ENCODE measurements at places on chromosomes 3 and 15.

- DNase-seq = no peak
Measured at GRCh38 chr3:99111235-99111634, 209.7 kb upstream of the DCBLD2 start.

DNA sequence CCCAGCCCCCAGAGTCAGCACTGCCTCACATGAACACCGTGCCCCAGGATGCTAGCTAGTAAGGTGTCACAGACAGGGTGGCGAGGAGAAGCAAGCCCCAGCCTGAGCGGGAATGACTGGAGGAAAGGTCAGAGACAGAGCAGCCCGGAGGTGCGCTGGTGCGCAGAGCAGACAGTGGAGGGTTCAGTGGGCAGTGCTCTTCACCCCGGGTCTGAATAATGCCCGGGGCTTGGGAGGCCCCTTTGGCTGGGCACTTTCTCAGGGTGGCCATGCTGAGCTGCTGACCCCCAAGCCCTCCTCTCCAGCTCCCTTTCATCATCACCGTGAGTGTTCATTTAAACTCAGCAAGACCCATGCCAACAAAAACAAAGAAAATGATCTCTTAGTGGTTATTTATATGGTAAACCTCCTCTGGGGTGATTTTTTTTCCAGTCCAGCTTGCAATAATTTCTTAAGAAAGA is 110.8 kb downstream of the VGLL4 start:
- DNase-seq = no peak

DNA sequence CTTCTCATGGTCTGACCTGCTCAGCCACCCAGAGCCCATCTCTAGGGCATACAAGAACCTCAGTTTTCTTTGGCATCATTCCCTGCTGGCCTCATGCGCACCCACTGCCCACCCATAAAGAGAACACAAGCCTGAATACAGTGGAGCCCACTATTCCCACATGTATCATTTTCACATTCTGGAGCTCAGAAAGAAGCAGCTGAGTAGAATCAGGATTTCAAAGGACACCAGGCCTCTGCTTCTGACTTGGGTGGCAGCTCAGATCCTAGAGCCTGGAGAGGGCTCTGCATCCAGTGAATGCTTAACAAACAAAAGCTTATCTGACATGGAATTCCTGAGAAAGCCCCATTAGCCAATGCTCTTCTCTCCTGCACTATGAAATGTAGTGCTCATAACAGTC is 34.7 kb downstream of the RBP2 start:
- no peak for DNase-seq

- no peak for DNase-seq
Measured at GRCh38 chr3:114624047-114624445, 330.2 kb downstream of the TIGIT start.

GRCh38 chr15:64623347-64623996 is 151.9 kb downstream of the RBPMS2 start:
- DNase-seq = no peak

- peak; percentile 87 for DNase-seq
Measured at GRCh38 chr3:72102112-72102616, 317.2 kb upstream of the PROK2 start.

DNA sequence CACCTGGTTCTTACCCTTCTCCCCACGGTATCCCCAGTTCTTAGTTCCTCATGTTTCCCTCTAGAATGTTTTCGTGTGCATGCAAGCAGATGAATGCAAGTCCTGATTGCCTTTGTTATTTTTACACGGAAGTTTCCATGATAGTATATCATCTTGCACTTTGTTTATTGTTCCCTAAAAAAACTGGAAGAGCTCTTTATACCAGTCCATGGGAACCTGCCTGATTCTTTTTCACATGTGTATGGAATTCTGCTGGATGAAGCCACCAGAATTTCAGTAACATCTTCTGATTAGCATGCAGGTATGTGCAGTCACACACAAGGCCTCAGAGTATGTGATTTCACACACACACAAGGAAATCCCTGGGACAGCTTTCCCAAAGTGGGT is 16.0 kb upstream of the LRRK1 start:
- no peak for DNase-seq

- no peak for DNase-seq
Measured at GRCh38 chr3:50371133-50371685, 11.9 kb upstream of the TMEM115 start.

- DNase-seq = peak; percentile 58
Measured at GRCh38 chr3:149969940-149970715, 567 bp downstream of the PFN2 start.

DNA sequence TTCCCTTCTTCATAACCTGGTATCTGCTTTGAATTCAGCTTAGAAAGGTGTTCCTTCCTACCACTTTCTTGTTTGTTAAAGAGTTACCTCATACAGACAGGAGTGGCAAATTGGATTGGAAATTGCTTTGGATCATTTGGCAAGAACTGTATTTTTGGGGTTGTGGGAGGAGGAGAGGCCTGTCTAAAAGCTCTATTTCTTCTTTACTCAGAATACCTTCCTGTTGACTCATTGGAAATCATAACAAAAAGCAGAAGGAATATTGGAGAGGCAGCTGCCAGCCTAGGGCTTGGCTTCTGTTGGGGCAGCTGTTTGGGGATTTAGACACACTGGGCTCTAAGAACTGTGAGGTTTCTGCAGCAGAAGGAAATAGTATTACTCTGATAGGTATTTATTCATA is 14.2 kb downstream of the IQGAP1 start:
- DNase-seq = peak; percentile 82

DNA sequence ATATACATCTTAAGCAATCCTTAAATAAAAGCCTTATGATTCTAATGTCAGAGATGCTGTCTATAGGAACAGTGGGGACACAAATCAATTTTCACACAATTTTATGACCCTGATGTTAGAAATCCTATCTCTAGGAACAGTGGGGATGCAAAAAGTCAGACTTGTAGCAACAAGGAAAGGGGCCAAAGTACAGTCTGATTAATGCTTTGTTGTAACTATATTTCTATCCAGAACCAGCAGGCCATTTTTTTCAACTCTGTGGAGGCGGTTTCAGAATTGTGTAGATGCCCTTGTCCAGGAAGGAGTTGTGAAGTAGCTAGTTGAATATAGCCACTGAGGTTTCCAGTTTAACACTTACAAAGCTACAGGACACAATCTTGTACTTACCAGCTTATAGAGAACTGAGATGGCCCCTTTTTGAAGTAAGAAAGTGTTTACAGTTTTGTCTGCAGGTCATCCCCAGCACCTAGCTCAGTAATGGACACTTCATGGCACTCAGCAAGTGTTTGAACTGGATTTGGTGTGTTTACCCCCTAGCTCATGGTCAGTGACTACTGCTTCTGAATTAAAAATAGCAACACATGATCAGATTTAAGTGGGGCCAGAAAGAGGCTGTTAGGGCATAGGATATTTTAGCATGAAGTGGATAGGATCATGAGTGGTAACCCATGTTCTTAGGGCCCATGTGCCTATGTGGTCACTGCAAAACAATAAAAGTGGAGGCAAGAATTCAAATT is 54.3 kb downstream of the RAB7A start:
- no peak for DNase-seq

GRCh38 chr3:8743911-8744310 is 10.3 kb downstream of the CAV3 start:
- DNase-seq = no peak

- DNase-seq = peak; percentile 61
Measured at GRCh38 chr3:132180337-132180791, 136.8 kb upstream of the ACP3 start.

GRCh38 chr3:95343228-95343627 is 1280.4 kb downstream of the NSUN3 start:
- no peak for DNase-seq

Data from suppressor macrophage treated with lipopolysaccharide for 4 hours (primary cell).